ENCODE measurements at places on chromosomes 6 and 20.

GRCh38 chr20:49871391-49871948 lies 43.9 kb downstream of the SPATA2 start:
- DNase-seq, result no peak

- no peak for DNase-seq
These were observed 23.5 kb upstream of the SMIM29 start for GRCh38 chr6:34272013-34272926.

- no peak for DNase-seq
These were observed 96.1 kb upstream of the THEMIS start for GRCh38 chr6:127996925-127997324.

DNA sequence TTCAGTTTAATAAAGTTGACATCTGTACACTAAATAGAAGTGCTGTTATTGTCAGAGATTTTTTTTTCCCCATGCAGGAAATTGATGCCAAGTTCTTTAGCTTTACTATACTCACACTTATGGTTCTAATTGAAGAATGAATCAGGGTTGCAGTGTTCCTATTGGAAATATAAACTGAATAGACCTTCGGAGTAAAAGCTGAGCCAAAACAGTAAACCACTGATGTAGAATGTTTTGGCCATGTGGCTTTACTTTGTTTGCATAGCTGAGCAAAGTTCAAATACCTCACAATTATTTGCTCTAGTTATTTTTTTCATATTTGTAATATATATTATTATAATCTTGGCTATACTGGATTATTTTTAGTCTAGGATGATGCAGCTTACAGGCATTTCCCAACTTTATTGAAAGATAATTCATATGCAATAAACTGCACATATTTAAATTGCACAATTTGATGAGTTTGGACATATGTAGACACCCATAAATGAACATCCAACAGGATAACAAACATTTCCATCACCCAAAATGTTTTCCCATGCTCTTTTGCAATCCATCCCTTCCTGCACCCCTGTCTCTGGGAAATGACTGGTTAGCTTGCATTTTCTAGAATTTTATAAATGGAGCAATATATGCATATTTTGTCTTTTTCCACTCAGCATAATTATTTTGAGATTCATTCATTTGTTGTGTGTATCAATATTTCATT lies 105.8 kb upstream of the NOX3 start:
- DNase-seq, result no peak

DNA sequence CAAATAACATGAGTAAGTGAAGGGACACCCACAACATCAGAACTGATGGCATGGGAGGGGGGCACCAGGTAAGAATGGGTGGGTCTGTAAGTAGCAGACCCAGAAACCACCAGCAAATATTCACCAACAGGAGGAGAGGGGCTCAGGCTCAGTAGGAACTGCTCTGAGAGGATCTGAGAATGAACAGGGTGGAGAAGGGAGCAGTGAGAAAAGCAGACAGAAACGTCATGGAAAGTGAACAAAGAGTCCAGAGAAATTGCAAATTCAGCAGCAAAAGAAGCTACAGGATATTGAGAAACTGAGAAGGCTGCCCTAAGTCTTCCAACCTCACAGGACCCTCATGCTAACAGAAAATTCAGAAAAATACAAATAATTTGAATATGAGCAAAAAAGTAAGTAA lies 121.3 kb downstream of the KIF16B start:
- DNase-seq, result no peak

- DNase-seq, result no peak
These were observed 26.1 kb downstream of the CEP57L1 start for GRCh38 chr6:109121411-109121810.

- DNase-seq, result no peak
These were observed 44.9 kb upstream of the BCAS1 start for GRCh38 chr20:54115172-54115854.

DNA sequence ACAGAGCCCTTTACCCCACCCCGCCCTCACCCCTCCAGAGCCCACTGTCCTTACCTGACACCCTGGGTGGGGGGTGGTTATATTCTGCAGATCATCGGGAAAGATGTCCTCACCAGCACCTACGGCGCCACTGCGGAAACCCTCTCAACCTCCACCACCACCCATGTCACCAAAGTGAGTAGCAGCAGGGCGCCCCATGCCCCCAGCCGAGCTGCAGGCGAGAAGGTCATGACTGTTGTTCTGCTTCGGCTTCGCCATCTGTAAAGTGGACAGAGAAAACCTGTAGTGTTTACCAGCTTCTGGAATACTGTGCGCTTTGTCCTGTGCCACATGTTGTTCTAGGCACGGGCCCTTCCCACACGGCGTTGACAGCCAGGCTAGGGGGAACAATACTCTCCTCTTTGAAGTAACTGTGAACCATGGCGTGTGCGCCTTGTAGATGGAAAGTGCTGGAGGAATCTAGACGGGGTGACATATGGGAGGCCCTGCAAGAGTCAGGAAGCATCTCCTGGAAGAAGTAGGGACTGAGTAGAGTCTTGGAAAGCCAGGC lies 16.5 kb upstream of the AAR2 start:
- no peak for DNase-seq

- no peak for DNase-seq
These were observed 171.2 kb upstream of the SUPT3H start for GRCh38 chr6:45548657-45549515.

GRCh38 chr6:47235421-47235820 lies 74.3 kb downstream of the TNFRSF21 start:
- DNase-seq, result no peak

- DNase-seq, result no peak
These were observed 42.2 kb upstream of the TGM6 start for GRCh38 chr20:2338411-2339066.

- DNase-seq, result no peak
These were observed 532.6 kb upstream of the JARID2 start for GRCh38 chr6:14713008-14713960.

GRCh38 chr6:46062312-46062711 lies 46.7 kb upstream of the CLIC5 start:
- no peak for DNase-seq

DNA sequence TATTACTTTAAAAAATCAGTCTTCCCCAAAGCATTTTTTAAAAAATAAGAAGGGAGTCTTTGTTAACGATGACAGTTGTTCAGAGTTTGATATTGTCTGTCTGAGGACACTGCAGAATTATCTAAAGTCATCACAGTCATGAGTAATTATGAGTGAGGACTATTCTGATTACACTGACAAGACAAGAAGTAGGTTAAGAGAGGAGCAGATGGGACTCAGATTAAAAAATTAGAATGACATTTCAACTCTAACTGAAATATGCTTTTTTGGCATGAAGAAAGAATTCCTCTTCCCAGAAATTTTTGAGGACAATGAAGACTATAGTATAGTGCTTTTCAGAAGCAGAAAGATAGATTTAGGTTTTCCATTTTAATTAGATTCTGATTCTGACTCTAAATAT lies 456.5 kb downstream of the EPHA7 start:
- no peak for DNase-seq

Measured in activated T-cell treated with anti-CD3 and anti-CD28 coated beads for 24 hours (primary cell).